Activated naive CD4-positive, alpha-beta T cell (primary cell): ENCODE measurements at places on chromosomes 1 and 21.

GRCh38 chr1:24152631-24153494, 9.9 kb upstream of the IL22RA1 start:
- DNase-seq = no peak

GRCh38 chr21:26368591-26369320, 198.2 kb upstream of the APP start:
- DNase-seq = no peak

DNA sequence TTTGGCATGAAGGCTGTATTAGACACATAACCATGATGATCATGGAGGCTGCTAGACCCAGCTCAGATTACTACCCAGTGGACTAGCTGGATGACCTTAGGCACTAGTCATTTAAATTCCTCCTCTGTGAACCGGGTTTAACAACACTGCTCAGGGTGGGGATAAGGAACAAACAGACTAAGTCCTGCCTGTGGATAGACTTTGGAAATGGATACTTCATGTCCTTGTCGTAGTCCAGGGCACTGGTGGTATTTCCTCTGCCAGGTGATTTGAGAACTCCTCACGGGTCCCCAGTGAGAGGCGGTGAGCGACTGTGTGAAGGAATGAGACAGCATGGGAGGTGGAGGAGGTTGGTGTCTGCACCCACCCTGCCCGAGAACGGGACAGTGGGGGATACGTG, 72.9 kb upstream of the SELENON start:
- DNase-seq = no peak

- no peak for DNase-seq
Measured at GRCh38 chr1:89555550-89555949, 30.9 kb downstream of the LRRC8B start.

GRCh38 chr1:201013991-201014815, 9.3 kb downstream of the KIF21B start:
- no peak for DNase-seq
